ENCODE measurements at places on chromosomes 3 and 15.

- peaks cover 20% of the 10 kb centered on the region for H3K36me3 ChIP-seq
Measured at GRCh38 chr3:105364128-105364527, 2.6 kb upstream of the ALCAM start.

- H3K4me1 ChIP-seq, result peaks cover 42% of the 10 kb centered on the region
- no peak overlapping the region for H3K4me3 ChIP-seq
- no peaks in the 10 kb centered on the region for H3K27me3 ChIP-seq
Measured at GRCh38 chr3:58206406-58207011, 4.3 kb downstream of the DNASE1L3 start.

DNA sequence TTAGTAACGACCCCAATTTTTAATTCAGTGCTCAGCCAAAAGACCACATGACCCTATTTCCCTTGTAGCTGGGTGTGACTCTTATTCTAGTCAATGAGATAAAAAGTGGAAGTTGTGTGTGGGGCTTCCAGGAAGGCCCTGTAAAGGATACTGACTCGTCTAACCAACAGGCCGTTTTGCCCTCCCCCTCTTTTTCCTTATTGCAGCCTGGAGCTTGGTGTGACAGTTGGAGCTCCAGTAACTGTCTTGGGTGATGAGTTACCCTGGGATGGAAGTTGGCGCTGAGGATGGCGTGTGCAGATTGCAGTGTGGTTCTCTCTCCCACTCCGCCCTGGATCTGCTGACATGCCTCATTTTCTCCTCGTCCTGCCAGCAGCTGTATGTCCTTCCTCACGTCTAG, 209.3 kb upstream of the PROK2 start:
- H3K27ac ChIP-seq, result no peak overlapping the region
- H3K36me3 ChIP-seq, result no peaks in the 10 kb centered on the region
- H3K4me1 ChIP-seq, result no peaks in the 10 kb centered on the region
- no peak overlapping the region for H3K4me3 ChIP-seq
- H3K27me3 ChIP-seq, result peaks cover 5% of the 10 kb centered on the region

GRCh38 chr3:24377218-24377993, 117.2 kb downstream of the THRB start:
- H3K27ac ChIP-seq, result no peak overlapping the region
- H3K36me3 ChIP-seq, result no peaks in the 10 kb centered on the region
- H3K4me3 ChIP-seq, result no peak overlapping the region
- H3K27me3 ChIP-seq, result peaks cover 2% of the 10 kb centered on the region
- DNase-seq, result no peak
- no peaks in the 10 kb centered on the region for H3K4me1 ChIP-seq

DNA sequence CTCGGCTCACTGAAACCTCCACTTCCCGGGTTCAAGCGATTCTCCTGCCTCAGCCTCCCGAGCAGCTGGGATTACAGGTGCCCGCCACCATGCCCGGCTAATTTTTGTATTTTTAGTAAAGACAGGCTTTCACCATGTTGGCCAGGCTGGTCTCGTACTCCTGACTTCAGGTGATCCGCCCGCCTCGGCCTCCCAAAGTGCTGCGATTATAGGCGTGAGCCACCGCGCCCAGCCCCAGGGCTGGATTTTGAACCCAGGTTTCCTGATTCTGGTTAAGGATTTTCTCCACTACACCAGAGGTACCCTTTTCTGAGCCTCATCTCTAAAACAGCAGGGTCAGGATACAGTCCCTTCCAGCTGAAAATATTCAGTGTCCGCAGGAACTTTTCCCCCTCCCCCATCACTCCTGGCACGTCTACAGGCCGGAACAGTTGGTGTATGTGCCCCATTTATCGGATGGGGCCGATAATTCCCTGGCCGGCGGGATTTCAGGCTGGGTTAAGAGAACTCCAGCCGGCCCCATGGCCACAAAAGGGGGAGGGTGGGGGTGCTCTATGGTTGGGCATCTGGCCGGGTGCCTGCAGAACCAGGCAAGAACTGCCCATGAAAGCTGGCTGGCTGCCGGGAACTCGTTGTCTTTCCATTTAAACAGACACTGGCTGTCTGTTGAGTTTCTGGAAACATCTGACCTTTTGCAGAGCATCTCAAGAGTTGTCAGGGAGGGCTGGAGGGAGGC, 26.8 kb upstream of the SEMA4B start:
- no peak overlapping the region for H3K27ac ChIP-seq
- peaks cover 23% of the 10 kb centered on the region for H3K4me1 ChIP-seq
- no peaks in the 10 kb centered on the region for H3K27me3 ChIP-seq
- no peak for DNase-seq

- no peak overlapping the region for H3K27ac ChIP-seq
- no peaks in the 10 kb centered on the region for H3K4me1 ChIP-seq
- H3K27me3 ChIP-seq, result no peaks in the 10 kb centered on the region
- no peak overlapping the region for H3K4me3 ChIP-seq
- H3K36me3 ChIP-seq, result peaks cover 6% of the 10 kb centered on the region
Measured at GRCh38 chr3:159937561-159938166, 51.0 kb upstream of the IL12A start.

DNA sequence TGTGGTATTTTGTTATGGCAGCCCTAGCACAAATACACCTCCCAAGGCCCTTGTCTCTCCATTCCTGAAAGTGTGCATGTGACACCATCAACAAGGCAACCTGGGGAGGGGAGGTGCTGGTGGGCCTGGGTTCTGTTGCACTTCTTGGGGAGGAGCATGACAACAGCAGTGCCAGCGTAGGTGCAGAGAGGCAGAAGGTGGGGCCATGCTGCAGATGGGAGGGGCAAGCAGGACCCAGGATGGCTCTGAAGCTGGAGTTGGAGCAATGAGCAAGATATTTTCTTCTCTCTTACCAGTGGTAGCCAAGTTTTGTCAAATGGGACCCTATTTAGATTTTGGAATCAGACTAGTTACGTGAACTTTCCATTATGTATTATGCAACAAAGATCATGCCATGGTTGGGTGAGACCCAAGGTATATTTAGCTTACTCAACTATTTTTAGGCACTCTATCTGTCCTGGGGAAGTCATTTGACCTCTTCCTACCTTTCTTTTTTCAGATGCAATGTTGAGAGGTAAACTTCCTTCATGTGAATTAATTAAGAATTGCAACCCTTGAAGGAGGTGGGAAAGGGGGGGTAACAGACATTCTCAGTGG, 3.4 kb downstream of the FYCO1 start:
- H3K27me3 ChIP-seq, result no peaks in the 10 kb centered on the region
- H3K4me1 ChIP-seq, result peaks cover 43% of the 10 kb centered on the region
- no peak for DNase-seq
- peaks cover 13% of the 10 kb centered on the region for H3K36me3 ChIP-seq
- H3K4me3 ChIP-seq, result peak overlapping the region; percentile 29
- H3K27ac ChIP-seq, result peak overlapping the region; percentile 1

GRCh38 chr3:55512571-55513343, 25.7 kb upstream of the WNT5A start:
- no peaks in the 10 kb centered on the region for H3K4me1 ChIP-seq
- no peak for DNase-seq
- H3K27me3 ChIP-seq, result peaks cover 3% of the 10 kb centered on the region

- H3K27ac ChIP-seq, result no peak overlapping the region
- peaks cover 10% of the 10 kb centered on the region for H3K27me3 ChIP-seq
- H3K4me1 ChIP-seq, result peaks cover 13% of the 10 kb centered on the region
- no peak overlapping the region for H3K4me3 ChIP-seq
- no peaks in the 10 kb centered on the region for H3K36me3 ChIP-seq
Measured at GRCh38 chr15:100536733-100537132, 8.0 kb upstream of the CERS3 start.

GRCh38 chr15:63364399-63365272, 17.0 kb downstream of the CA12 start:
- H3K4me1 ChIP-seq, result peaks cover 21% of the 10 kb centered on the region
- no peak for DNase-seq
- no peaks in the 10 kb centered on the region for H3K36me3 ChIP-seq
- no peaks in the 10 kb centered on the region for H3K27me3 ChIP-seq
- H3K27ac ChIP-seq, result no peak overlapping the region

DNA sequence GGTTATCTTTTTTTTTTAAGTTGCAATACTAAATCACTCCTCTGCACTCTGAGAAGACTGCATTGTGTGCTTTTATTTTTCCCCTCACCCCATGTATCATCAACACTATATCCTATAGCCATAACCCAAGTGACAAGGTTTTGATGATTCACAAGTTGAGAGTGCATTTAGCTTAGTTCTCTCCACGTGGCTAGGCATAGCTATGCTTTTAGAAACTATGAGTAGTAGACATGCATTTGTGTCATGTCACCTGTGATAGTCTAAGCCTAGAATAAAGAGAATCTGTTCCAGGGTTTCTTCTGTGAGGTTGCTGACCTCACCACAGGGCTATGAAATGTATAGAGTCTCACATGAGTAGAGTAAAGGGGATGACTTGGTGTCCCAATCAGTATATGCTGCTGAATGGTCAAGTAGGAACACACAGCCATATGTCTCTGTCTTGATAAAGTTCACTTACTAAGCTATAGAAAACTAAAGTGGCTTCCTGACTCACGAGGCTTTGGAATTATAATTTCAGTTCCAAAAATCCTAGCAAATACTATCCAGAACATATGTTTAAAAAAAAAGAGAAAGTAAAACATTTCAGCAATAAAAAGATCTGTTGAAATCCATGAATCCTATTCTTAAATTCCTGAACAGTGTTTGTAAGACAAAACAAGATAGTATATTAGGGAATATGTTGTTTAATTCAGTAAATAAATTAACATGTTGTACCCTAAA, 206.3 kb downstream of the LSAMP start:
- H3K4me1 ChIP-seq, result no peaks in the 10 kb centered on the region
- H3K27ac ChIP-seq, result no peak overlapping the region
- H3K4me3 ChIP-seq, result no peak overlapping the region
- H3K36me3 ChIP-seq, result no peaks in the 10 kb centered on the region
- H3K27me3 ChIP-seq, result no peaks in the 10 kb centered on the region
- DNase-seq, result no peak

GRCh38 chr3:61646851-61647525, 85.6 kb downstream of the PTPRG start:
- peaks cover 3% of the 10 kb centered on the region for H3K4me1 ChIP-seq
- H3K4me3 ChIP-seq, result no peak overlapping the region
- no peaks in the 10 kb centered on the region for H3K36me3 ChIP-seq
- DNase-seq, result no peak
- no peak overlapping the region for H3K27ac ChIP-seq
- no peaks in the 10 kb centered on the region for H3K27me3 ChIP-seq

DNA sequence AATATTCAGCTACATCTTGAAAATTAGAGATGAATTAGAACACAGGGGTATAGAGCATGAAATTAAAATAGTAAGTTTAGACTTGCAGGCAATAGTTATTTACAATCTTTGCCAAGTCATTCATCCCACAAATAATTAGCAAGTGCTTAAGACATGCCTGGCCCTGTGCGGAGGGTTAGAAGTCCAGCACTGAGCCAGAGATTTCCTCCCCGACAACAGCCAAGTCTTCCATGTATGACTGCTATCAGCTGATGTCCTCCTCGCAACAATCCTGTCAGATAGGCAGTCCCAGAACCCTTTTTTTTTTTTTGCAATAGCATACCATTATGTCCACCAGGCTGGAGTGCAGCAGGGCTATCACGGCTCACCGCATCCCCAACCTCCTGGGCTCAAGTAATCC, 14.6 kb downstream of the SIN3A start:
- no peak for DNase-seq
- peaks cover 31% of the 10 kb centered on the region for H3K4me1 ChIP-seq
- no peak overlapping the region for H3K27ac ChIP-seq
- peaks cover 51% of the 10 kb centered on the region for H3K36me3 ChIP-seq
- H3K4me3 ChIP-seq, result no peak overlapping the region

GRCh38 chr3:103786296-103786695, 1351.5 kb downstream of the ZPLD1 start:
- no peaks in the 10 kb centered on the region for H3K27me3 ChIP-seq
- no peaks in the 10 kb centered on the region for H3K4me1 ChIP-seq
- H3K36me3 ChIP-seq, result no peaks in the 10 kb centered on the region
- DNase-seq, result no peak
- no peak overlapping the region for H3K4me3 ChIP-seq

GRCh38 chr15:98723195-98723594, 74.9 kb downstream of the IGF1R start:
- H3K36me3 ChIP-seq, result no peaks in the 10 kb centered on the region
- H3K27ac ChIP-seq, result no peak overlapping the region
- no peaks in the 10 kb centered on the region for H3K27me3 ChIP-seq
- H3K4me1 ChIP-seq, result peaks cover 3% of the 10 kb centered on the region
- no peak overlapping the region for H3K4me3 ChIP-seq
- no peak for DNase-seq

DNA sequence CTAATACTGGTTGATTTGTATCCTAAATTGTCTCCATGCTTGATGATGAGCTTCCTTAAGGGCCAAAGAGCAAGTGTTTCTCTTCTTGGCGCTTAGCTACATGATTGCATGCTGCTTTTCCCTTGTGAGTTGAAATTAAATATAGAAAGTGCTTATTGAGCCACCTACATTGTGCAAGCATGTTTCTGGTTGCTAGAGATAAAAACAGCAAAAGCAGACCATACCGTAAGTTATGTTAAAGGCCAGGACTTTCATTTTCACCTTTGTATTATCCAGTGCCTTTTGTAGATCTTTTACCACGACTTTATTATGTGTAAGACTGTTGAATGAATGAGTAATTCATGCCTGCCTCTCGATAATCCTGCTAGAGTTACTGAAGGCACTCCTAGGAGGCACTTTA, 41.9 kb upstream of the CCNB2 start:
- H3K27me3 ChIP-seq, result no peaks in the 10 kb centered on the region
- H3K4me3 ChIP-seq, result no peak overlapping the region
- H3K27ac ChIP-seq, result no peak overlapping the region
- peaks cover 83% of the 10 kb centered on the region for H3K36me3 ChIP-seq
- peaks cover 18% of the 10 kb centered on the region for H3K4me1 ChIP-seq
- DNase-seq, result no peak

DNA sequence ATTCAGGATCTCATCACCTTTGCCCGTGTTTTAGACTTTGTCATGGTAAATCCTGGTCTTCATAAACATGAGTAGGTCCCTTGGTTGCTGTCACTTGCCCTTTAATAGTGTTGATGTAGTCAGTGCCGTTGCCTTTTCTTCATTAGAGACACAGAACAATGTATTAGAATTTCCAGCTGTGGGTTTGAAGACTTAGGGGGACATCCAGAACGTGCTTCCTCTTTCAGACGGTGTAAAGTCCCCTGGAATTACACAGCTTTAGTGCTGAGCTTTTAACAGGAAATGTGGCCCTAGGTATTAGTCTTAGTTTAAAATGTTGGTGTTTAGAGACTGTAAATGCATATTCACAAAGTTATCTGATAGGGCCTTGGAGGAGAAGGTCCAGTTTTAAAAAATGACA, 8.8 kb upstream of the LRCH3 start:
- peak overlapping the region; percentile 60 for H3K4me3 ChIP-seq
- no peaks in the 10 kb centered on the region for H3K27me3 ChIP-seq
- H3K27ac ChIP-seq, result peak overlapping the region; percentile 80

DNA sequence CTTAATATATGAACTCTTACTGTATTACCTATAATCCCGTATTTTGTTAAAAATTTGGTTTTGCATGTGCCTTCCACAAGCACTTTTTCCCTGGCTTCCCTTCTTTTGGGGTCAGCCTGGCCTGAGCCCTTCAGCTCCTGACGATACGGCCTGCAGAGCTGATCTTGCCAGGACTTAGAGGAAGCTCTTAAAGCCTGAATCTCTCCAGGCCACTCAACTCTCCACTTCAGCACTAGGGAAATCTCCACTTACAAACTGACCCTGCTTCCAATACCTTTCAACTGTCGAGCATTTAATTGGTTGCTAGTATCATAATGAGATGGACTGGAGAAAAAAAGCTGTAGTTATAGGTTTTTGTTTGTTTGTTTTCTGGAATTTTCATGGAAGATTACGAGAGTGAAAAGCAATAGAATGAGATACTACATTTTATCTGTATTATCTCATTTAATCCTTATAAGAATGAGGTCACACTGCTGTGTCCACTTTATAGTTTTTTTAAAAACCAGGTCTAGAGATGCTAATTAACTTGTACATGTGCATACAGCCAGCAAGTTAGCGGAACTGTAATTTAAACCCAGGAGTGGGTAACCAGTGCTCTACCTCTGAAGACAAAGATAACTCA, 54.8 kb downstream of the ZBTB38 start:
- peaks cover 34% of the 10 kb centered on the region for H3K36me3 ChIP-seq
- DNase-seq, result no peak
- H3K27ac ChIP-seq, result no peak overlapping the region
- no peak overlapping the region for H3K4me3 ChIP-seq
- no peaks in the 10 kb centered on the region for H3K27me3 ChIP-seq

Data from activated B cell treated with CpG ODN at 0.5 μM for 24 hours (primary cell).